ENCODE measurements at places on chromosomes 2 and 18. TPM values are rescaled to one million over a fixed set of nuclear protein-coding genes. Genes with fewer than 3 reads are reported as not detected.

ANKRD62 gene
- not detected for total RNA-seq

ANKRD36C gene
- 47.2 TPM for total RNA-seq

CD207 gene
- total RNA-seq = not detected

TTR gene
- total RNA-seq = not detected

PTPRM gene
- 14.0 TPM for total RNA-seq

KIF3C gene
- total RNA-seq = 5.2 TPM

KLHL14 gene
- not detected for total RNA-seq

MOGAT1 gene
- total RNA-seq = not detected

DLGAP1 gene
- 0.14 TPM for total RNA-seq

RAB6D gene
- total RNA-seq = not detected

BBS5 gene
- 3.4 TPM for total RNA-seq

PPP1R1C gene
- not detected for total RNA-seq

CERKL gene
- total RNA-seq = not detected

CPLX4 gene
- not detected for total RNA-seq

SLC11A1 gene
- 0.09 TPM for total RNA-seq

ECEL1 gene
- total RNA-seq = 0.23 TPM

TMEM163 gene
- not detected for total RNA-seq

G6PC2 gene
- not detected for total RNA-seq

ACMSD gene
- not detected for total RNA-seq

AQP12A gene
- not detected for total RNA-seq

LIMS4 gene
- not detected for total RNA-seq

CDCA7 gene
- 80.4 TPM for total RNA-seq

ONECUT2 gene
- total RNA-seq = not detected

ARHGEF33 gene
- total RNA-seq = 0.09 TPM

FABP1 gene
- not detected for total RNA-seq

GALNT5 gene
- not detected for total RNA-seq

SLC1A4 gene
- 15.7 TPM for total RNA-seq

IL36B gene
- total RNA-seq = not detected

ACVR1C gene
- total RNA-seq = 1.6 TPM

APCDD1 gene
- total RNA-seq = not detected

ALLC gene
- not detected for total RNA-seq

SMCHD1 gene
- total RNA-seq = 121 TPM

NETO1 gene
- total RNA-seq = not detected

IAH1 gene
- total RNA-seq = 53.7 TPM

Data from activated CD4-positive, alpha-beta T cell treated with anti-CD3 and anti-CD28 coated beads for 36 hours (primary cell).